CD4-positive, alpha-beta memory T cell (primary cell): ENCODE measurements at places on chromosomes 12 and 14. TPM values are rescaled to one million over a fixed set of nuclear protein-coding genes. Genes with fewer than 3 reads are reported as not detected.
A peak's percentile ranks its signal among the peaks of the same experiment; 100 is the strongest.

GRCh38 chr12:123928274-123928865, 44.3 kb downstream of the CCDC92 start:
- H3K27me3 ChIP-seq: no peaks in the 10 kb centered on the region
- H3K27ac ChIP-seq: no peak overlapping the region

The BIN2 gene
- total RNA-seq: 221 TPM

The ADAM21 gene
- not detected for total RNA-seq

GRCh38 chr12:40701756-40702155, 9.5 kb downstream of the CNTN1 start:
- no peaks in the 10 kb centered on the region for H3K36me3 ChIP-seq
- no peaks in the 10 kb centered on the region for H3K4me1 ChIP-seq
- H3K4me3 ChIP-seq: no peak overlapping the region

DNA sequence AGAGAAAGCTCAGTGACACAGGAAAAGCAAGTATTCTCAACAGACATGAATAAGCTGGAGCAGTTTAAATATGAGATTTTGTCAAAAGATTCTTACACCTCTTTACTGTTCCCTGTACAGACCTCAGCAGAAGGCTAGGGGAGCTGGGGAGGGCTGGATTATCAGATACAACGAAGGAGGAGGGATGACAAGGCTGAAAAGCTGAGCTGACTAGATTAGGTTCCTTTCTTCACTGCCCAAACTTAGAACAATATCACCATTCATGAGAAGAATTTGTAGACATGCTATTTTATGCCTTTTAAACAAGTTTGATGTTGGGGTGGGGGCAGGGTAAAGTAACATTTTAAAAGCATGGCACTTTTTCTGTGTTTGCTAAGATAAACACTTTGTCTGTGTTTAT, 611.1 kb downstream of the AACS start:
- H3K27ac ChIP-seq: no peak overlapping the region
- no peaks in the 10 kb centered on the region for H3K27me3 ChIP-seq
- H3K36me3 ChIP-seq: no peaks in the 10 kb centered on the region
- no peak overlapping the region for H3K4me3 ChIP-seq
- no peak for DNase-seq
- no peaks in the 10 kb centered on the region for H3K4me1 ChIP-seq

DNA sequence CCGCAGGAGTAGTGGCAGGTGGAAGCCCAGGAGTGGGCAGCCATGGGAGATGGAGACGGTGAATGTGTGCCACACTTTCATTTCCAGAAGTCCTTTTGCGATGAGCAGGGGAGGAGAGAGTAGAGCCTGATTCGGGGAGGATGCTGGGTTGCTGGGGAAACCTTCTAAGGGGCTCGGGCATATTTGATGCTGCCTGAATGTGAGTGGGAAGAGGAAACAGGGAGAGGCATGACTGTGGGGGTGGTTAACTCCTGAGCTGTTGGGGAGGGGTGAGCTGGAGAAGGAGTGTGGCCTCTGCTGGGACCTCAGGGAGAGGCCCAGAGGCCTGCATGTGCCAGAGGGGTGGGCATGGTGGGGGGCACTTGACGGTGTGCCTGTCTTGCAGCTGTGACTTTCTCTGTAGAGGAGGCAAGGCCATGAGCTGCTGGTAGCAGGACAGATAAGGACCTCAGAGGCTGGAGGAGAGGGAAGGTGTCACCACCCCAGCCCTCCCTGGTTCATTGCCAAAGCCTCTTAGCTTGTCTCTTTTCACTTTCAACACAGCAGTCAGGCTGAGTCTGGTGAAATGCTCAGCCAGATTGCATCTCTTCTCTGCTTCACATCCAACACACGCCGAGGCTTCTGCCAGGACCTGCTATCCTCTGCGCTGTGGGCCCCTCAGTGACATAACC, 11.4 kb downstream of the GLT1D1 start:
- H3K4me3 ChIP-seq: no peak overlapping the region
- H3K27me3 ChIP-seq: no peaks in the 10 kb centered on the region
- H3K27ac ChIP-seq: no peak overlapping the region
- H3K36me3 ChIP-seq: no peaks in the 10 kb centered on the region
- DNase-seq: no peak
- H3K4me1 ChIP-seq: no peaks in the 10 kb centered on the region

DNA sequence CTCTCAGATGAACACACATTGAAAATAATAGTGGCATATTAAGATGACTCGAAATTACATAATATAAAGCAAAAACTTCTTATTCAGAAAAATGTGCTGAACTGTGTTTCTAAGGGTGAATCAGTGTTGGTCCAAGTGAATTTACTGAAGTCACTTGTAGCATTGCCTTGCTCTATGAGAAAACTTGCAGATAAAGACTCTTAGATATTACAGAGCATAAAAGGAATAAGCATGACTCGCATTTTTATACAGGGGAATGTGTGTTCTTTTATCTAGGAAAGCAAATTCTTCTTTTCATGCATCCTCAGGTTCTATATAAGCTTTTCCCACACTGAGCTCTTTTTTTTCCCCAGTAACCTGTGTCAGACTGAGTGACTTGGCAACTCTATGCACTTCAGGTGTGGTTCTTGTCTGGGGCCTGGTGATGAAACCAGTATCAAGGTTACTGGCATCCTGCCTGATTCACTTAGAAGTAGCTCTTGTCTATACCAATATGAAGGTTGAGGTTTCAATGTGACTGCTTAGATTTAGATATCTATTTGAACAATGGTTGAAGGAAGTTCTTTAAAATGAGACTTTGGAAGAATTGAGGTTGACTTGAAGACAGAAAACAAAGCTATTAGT, 76.1 kb downstream of the OTOGL start:
- H3K4me1 ChIP-seq: no peaks in the 10 kb centered on the region
- H3K27me3 ChIP-seq: no peaks in the 10 kb centered on the region
- no peak overlapping the region for H3K27ac ChIP-seq
- no peaks in the 10 kb centered on the region for H3K36me3 ChIP-seq
- no peak for DNase-seq

- no peaks in the 10 kb centered on the region for H3K4me1 ChIP-seq
- DNase-seq: no peak
- no peak overlapping the region for H3K27ac ChIP-seq
- H3K4me3 ChIP-seq: no peak overlapping the region
These were observed 16.4 kb downstream of the TRMT61A start for GRCh38 chr14:103545219-103545914.

The RIPK3 gene
- 63.0 TPM for total RNA-seq

- H3K27me3 ChIP-seq: no peaks in the 10 kb centered on the region
- no peak overlapping the region for H3K27ac ChIP-seq
- no peaks in the 10 kb centered on the region for H3K4me1 ChIP-seq
- H3K4me3 ChIP-seq: no peak overlapping the region
- H3K36me3 ChIP-seq: no peaks in the 10 kb centered on the region
- no peak for DNase-seq
These were observed 12.2 kb upstream of the MYH7 start for GRCh38 chr14:23447361-23448350.

DNA sequence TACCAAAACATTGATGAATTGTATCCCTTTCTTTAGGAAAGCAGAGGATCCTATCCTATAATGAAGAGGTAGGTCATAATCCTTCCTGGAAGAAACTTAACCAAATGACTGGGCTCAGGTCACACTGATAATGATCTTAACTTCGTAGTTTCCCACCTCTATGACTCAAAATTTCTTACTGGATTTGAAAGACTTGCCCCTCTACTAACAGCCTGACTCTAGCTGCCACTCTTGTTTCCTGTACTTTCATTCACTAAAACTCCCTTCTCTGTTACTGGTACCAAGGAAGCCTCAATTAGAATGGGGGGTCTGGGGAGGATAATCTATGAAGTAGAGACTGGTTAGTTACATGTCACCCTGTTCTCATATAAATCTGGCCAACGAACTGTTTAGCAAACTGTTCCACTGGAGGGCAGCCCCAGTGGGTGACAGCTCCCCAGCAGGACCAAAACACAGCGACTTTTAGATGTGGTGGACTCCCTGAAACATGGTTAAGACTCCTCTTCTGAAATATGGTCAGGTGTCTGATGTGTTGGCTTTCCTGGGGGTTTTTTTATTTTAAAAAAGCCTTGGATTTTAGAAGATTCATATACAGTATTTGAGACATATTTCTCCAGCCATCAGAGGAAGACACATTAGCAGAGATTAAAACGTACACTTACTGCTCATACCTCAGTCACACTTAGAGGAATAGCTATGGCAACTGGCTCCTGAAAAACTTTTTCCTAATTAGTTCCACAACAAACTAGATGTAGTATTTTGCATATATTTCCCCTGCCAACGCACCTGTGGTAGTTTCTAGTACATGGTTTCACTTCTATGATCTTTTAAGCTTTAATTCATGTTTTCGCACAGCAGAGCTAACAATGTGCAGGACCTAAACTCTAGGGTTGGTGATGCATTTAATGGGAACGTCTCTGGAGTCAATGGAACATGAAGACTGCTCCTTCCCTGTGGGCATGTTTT, 72.3 kb downstream of the ACADS start:
- no peak overlapping the region for H3K27ac ChIP-seq
- no peaks in the 10 kb centered on the region for H3K27me3 ChIP-seq
- no peak overlapping the region for H3K4me3 ChIP-seq
- no peak for DNase-seq
- H3K36me3 ChIP-seq: no peaks in the 10 kb centered on the region
- H3K4me1 ChIP-seq: peaks cover 8% of the 10 kb centered on the region

DNA sequence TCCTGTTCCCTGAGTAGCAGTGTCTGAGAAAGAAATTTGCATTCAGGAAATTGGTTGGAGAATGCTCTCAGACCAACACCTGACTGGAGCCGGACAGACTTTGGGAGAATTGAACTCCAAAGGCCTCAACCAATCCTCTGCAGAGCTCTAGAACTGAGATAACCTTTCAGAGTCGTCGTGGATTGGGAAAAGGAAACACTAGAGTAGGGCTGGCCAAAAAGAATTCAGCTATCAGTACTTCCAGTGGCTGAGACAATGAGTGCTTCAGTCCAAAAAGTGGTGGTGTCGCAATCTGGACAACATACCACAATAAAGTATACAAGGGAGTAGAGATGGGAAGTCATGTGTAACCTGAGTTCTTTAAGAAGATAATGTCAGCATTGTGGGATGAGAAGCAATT, 377.1 kb downstream of the SLC16A7 start:
- H3K27me3 ChIP-seq: no peaks in the 10 kb centered on the region
- no peak for DNase-seq
- H3K27ac ChIP-seq: no peak overlapping the region
- no peak overlapping the region for H3K4me3 ChIP-seq
- H3K4me1 ChIP-seq: no peaks in the 10 kb centered on the region
- no peaks in the 10 kb centered on the region for H3K36me3 ChIP-seq

The ASIC1 gene
- total RNA-seq: 0.26 TPM

GRCh38 chr12:89351489-89352241, 636 bp downstream of the DUSP6 start:
- H3K36me3 ChIP-seq: no peaks in the 10 kb centered on the region
- peak overlapping the region; percentile 83 for H3K4me3 ChIP-seq
- no peaks in the 10 kb centered on the region for H3K27me3 ChIP-seq

The TBX5 gene
- total RNA-seq: not detected

The SLC25A29 gene
- total RNA-seq: 7.9 TPM

The RAPGEF3 gene
- 0.15 TPM for total RNA-seq

The BORCS5 gene
- total RNA-seq: 21.3 TPM

- H3K27ac ChIP-seq: no peak within 1 kb of the TSS
- DNase-seq: no peak
- H3K4me3 ChIP-seq: no peak within 1 kb of the TSS
- H3K4me1 ChIP-seq: no peaks in the 10 kb centered on the region
- H3K27me3 ChIP-seq: peaks cover 5% of the 10 kb centered on the region
These were observed at the start of gene SMOC1 for GRCh38 chr14:69879175-69880043. Gene SMOC1, plus strand, starts transcription at chr14:69879416. Its CDS starts 263 bp downstream, at chr14:69879679.

DNA sequence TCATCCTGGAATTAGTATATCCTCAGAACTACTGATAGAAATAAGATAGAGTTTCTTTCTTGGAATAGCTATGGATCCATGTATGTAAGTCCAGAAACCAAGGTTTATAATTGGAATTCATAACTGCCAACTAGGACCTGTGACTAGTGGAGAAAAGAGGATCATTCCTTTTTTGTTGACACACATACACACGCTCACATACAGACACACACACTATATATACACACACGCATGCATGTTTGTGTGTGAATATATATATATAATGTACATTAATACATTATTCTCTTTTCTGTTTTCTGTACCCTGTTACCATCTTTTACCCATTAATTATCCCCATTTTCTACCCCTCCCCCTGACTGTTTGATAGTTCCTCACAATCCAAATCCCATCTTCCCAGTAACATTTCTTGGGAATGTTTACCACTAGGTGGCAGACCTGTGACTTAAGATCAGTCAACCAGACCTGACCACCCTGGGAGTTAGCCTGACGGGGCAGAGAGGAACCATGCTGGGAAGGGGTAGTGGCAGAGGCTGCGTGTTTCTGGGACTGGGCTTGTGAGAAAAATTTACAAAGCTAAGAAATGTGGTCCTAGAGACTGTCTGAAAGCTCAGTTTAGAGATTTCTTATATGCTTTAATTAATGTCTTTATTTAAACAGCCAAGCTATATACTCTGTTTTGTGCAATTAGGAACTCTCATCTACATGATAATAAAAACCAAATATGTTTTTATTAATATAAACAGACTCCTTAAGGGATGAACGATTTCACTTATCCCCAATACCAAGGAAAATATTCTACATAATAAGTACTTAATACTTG, 308.0 kb downstream of the PPFIA2 start:
- H3K4me1 ChIP-seq: no peaks in the 10 kb centered on the region
- H3K27ac ChIP-seq: no peak overlapping the region
- no peaks in the 10 kb centered on the region for H3K36me3 ChIP-seq
- no peak overlapping the region for H3K4me3 ChIP-seq
- no peaks in the 10 kb centered on the region for H3K27me3 ChIP-seq

GRCh38 chr14:104744484-104744883, 8.5 kb upstream of the SIVA1 start:
- no peak for DNase-seq
- H3K36me3 ChIP-seq: no peaks in the 10 kb centered on the region
- H3K4me1 ChIP-seq: peaks cover 4% of the 10 kb centered on the region
- no peaks in the 10 kb centered on the region for H3K27me3 ChIP-seq

- no peaks in the 10 kb centered on the region for H3K36me3 ChIP-seq
- no peak overlapping the region for H3K27ac ChIP-seq
- DNase-seq: no peak
- H3K4me3 ChIP-seq: no peak overlapping the region
- no peaks in the 10 kb centered on the region for H3K4me1 ChIP-seq
These were observed 96.9 kb downstream of the AKAP6 start for GRCh38 chr14:32426028-32426427.

- H3K36me3 ChIP-seq: no peaks in the 10 kb centered on the region
- no peaks in the 10 kb centered on the region for H3K4me1 ChIP-seq
- no peak for DNase-seq
- no peaks in the 10 kb centered on the region for H3K27me3 ChIP-seq
These were observed 54.3 kb upstream of the KCNJ8 start for GRCh38 chr12:21828779-21829178.

The CDKL1 gene
- 6.5 TPM for total RNA-seq

The RPGRIP1 gene
- total RNA-seq: 0.47 TPM

The CNTN1 gene
- not detected for total RNA-seq

DNA sequence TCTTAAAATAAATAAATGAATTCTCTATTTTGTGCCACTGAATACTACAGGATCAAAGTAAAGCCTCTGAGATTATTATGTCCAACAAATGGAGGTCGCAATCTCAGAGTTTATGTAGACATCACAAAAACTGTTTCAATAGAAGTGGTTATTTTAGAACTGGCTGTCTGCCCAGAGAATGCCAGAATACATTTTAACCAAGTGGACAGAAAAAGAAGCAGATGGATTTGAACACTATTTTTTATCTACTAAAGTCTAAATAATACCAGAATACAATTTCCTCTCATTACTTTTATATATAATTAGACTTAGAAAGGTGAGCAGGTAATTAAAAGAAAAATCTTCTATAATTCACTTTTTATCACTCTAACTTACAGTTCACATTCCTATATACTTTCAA, 118.3 kb downstream of the MED13L start:
- no peak for DNase-seq
- H3K4me3 ChIP-seq: no peak overlapping the region
- no peak overlapping the region for H3K27ac ChIP-seq
- no peaks in the 10 kb centered on the region for H3K36me3 ChIP-seq
- H3K27me3 ChIP-seq: no peaks in the 10 kb centered on the region
